ENCODE measurements at places on chromosomes 11 and 22.

DNA sequence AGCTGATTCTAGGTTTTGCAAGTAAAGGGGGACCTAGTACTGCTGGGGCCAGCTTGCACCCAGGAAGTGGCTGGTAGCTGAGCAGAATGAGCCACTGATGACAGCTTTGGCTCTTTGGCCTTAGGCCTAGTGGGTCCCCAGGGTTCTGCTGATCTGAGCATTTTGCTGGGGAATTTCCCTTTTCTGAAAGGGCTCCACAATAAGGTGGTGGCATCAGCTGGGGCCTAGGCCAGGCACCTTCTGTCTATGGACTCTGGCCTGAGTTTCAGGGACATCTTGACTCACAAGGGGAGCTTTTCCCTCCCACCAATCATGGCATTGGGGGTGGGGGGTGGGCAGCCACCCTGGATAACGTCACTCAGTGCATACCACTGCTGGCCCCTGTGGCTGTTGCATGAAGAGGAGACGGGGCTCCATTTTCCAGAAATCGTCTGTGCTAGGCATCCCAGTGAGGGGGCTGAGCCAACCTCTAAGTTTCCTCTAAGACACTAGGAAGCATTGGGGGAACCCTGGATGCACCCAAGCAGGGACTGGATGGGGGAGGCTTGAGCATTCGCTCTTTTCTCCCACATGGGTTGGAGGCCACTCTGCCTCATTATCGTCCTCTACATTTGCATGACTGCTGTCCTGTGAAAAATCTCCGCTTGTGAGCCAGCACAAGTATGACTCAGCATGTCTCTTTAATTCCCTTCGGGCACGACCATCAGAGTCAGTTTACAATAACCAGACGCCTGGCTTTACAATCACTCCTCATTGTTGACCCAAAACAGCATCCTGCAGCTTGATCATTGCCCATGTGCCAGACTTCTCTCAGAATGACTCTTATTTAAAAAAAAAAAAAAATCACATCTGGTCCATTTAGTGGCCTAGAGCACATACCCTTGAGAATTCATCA is 145.0 kb upstream of the THY1 start:
- no peak for DNase-seq

DNA sequence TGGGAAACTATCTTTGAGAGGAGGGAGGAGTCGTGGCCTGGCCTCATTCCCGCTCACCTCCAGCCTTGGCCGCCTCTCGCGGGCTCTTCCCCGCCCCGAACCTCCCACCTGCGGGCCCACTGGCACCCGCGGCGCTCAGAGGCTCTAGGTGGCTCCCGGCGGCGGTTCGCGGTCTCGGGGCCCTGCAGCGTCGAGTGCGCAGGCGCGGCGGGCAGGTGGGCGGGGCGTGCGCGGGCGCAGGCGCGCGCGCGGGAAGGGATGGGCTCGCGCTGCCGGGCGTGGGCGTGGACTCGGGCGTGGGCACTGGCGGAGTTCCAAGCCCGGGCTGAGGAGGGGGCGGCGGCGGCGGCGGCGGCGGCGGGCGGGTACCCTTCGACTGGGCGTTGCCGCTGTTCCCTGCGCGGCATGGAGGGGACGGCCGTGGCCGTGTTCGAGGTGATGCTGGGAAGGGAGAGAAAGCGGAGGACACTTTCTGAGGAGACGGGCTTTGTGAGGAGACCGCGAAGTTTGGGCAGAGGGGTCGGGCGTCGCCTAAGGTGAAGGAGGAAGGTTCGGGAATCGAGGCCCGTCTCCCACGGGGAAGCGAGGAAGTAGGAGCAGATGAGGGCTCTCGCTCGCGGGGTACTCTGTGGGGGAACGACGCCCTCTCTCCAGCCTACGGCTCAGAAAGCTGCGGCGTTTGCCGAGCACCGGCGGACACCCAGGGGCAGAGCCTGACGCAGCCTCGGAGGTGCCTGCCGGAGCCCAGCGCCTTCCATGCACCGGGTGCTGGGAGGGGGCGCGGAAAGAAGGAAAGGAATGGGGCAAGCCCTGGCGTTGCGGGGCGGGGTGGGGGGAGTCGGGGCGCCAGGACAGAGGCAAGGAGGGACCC is 15.7 kb upstream of the SPTBN2 start:
- peak; percentile 90 for DNase-seq

GRCh38 chr11:105071089-105071732 is 26.1 kb upstream of the CARD16 start:
- DNase-seq: no peak

GRCh38 chr22:19086896-19087295 is 35.3 kb downstream of the DGCR2 start:
- DNase-seq: no peak

DNA sequence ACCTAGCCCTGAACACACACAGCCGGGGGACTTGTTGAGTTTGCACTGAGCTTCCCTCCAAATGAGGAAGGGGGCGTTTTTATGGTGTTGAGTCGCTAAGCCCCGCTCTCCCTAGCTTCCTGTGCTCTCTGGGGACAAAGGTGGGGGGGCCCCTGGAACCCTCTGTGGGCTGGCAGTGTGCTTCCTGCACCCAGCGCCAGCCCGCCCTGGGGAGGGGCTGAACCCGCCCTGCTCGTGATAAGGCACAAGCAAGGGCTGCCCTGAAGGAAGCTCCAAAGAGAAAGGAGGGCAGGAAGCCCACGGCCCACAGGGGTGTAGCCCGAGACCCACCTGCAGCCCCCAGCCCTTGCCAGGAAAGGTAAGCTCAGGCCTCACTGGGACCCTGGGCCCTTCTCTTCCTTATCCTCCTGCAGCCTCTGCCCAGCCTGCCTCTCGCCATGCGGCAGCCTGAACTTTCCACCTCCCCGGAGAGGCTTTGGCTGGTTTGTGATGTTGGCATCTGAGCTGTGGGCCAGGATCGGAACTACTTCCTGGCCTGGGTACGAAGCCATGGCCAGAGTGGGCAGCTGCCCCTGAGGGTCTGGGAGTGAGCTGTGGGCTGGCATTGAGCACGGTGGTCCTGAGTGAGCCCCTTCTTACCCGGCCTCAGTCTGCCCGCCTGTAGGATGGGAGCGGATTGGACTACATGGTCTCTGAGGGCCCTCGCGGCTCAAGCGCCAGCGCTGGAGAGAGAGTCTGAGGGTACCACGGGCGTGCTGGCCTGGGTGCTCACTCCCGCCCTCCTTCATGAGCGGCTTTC is at the start of gene FERMT3:
Gene FERMT3 (plus strand): TSS at position 265 of the 799 bp plus-strand sequence. CDS start 644 bp downstream, outside the sequence.
- DNase-seq: peak; percentile 67

- no peak for DNase-seq
Measured at GRCh38 chr11:62048100-62048499, 75.7 kb upstream of the INCENP start.

DNA sequence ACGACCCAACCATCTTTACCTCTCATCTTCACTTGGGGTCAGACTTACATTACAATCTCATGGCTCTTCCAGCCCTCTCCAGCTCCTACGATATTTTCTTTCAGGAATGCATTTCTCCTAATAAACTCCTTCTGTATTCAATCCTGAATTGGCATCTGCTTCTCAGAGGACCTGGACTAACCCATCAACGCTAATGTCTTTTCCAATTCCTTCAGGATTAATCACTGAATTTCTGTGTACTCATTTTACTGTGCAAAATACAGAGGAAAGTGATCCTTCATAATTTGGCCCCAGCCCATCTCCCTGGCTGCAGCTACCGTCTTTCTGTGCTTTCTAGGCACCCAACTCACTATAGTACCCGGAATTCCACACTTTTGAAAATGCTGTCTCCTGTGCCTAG is 239.2 kb downstream of the METTL15 start:
- DNase-seq: no peak

GRCh38 chr22:30650508-30651116 is 15.0 kb downstream of the SLC35E4 start:
- no peak for DNase-seq

- DNase-seq: no peak
Measured at GRCh38 chr22:37314315-37315074, 32.2 kb downstream of the CYTH4 start.

DNA sequence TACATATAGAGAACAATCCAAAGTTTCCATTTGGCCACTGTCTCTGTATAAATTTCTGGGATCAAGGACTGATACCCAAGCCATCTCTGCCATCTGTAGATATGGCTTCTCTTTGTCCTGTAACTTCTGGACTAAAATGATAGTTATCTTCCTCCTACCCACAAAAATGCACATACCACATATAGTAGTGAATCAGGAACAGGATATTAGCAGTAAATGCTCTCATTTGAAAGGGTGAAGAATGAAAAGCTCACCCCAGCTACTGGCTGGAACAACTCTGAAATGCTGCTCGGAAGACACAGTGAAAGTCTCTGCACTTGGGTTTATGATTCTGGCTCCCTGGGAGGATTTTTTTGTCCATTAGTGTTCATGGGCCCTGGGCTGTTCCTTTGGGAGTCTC is 856.4 kb upstream of the LRRC4C start:
- DNase-seq: no peak

- DNase-seq: no peak
Measured at GRCh38 chr11:130397780-130398179, 30.6 kb downstream of the ADAMTS8 start.

DNA sequence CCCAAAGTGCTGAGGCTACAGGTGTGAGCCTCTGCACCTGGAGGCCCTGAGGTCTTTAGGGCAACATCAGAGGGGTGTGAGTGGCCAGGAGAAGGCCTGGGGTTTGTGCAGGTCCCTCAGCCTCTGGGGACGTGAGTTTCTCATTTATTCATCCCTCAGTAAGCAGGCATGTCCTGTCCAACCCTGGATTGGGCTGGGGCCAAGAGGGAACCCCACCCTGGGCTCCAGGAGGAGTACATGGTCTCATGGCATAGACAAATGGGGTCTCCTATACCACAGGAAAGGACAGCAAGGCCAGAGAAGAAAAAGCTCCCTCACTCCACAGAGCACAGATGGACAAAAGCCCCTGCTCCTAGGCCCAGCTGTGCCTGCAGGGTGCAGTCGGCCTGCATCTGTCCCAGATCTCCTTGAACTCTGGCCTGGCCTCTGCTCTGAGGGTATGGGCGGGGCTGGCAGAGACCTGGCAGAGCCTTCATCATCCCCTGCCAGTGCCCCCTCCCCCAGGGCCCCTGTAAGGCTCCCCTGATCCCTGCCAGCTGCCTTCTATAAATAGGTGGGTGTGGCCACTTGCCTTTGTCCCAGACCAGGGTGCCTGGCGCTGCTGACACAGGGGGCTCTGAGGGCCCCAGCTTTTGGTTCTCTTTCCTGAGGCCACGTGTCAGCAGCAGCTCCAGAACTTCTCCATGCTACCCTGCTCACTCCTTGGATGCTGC is 34.6 kb downstream of the A4GALT start:
- no peak for DNase-seq

DNA sequence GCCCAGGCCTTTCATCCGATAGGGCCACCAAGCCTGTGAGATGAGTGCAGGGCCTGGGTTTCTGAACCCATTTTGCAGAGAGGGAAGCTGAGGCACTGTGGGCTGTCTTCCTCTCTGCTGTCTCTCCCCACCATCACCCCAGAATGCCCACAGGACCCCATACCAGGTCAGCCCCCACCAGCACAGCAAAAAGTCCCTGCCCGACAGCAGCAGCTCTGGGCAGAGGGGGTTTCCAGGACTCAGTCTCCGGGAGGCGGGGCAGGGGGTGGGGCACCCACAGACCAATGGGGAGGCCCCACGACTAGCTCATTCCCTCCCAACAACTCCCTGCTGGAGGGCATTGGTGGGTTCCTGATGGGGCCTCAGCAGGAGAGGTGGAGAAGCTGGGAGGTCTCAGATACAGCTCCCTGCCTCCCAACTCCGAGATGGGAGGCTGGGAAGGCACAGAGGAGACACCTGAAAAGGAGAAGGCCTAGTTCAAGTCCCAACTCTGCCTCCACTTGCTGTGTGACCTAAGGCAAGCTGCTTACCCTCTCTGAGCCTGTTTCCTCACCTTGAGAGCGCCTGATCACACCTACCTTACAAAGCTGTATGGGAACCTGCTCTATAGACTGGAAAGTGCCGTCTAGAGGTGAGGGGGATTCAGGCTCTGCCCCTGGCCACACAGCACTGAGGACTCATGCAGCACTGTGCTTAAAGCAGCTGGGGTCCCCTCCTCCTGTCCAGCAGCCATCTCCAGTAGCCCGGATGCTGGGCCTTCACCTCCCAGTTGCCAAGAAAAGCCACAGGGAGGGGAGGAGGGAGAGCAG is 3.5 kb downstream of the CBX7 start:
- DNase-seq: peak; percentile 75

GRCh38 chr11:2216400-2217064 is 44.9 kb upstream of the TH start:
- DNase-seq: no peak

- no peak for DNase-seq
Measured at GRCh38 chr22:37640591-37641560, 1.4 kb downstream of the SH3BP1 start.

DNA sequence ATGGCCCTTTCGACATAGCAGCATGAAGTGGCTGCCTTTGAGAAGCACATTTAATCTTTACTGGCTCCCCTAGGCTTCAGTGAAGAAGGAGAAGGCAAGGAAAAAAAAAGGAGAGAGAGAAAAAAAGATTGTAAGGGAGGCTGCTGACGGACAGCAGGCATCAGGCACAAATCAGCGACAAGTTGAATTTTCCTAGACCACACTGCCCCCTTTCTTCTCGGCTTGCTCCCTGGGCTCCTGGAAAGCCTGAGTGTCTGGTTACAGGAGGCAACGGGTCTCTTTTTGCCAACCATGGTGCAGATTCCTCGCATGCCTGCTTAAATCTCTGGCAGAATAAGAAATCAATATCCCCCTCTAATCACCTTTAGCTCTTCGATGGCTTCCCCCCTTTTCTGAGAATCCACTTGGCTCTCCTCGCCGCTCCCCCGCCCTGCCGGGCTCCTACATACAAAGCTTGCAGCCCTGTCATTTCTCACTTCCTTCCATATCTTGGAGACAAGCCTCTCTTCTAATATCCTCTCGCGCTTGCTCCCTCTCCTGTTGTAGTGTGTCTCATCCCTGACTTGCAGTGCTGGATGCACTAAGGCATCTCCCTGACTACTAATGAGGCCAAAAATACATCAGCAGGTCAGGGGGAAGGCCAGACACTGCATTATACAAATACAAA is 14.3 kb downstream of the BLID start:
- DNase-seq: no peak

DNA sequence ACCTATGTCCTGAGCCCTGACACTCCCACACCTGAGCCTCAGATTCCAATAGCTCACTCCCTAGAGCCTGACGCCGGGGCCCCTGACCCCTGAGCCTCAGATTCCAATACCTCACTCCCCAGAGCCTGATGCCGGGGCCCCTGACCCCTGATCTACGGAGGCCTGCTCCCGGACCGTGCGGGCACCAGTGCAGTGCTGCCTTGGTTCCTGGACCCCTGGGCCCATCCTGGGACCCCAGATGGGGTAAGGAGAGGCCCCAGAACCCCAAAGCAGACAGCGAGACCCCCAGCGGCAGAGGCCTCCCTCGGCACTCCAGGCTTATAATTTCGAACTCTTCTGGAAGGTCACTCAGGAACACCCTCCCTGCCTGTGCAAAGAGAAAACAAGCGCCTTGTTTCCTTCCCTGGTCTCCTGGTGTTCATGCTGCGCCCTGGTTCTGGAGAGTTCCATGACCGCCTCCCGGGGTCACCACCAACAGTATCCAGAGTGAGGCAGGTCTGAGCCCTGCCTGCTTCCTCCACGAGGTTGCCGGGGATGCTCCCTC is 7.5 kb downstream of the SUSD2 start:
- no peak for DNase-seq

DNA sequence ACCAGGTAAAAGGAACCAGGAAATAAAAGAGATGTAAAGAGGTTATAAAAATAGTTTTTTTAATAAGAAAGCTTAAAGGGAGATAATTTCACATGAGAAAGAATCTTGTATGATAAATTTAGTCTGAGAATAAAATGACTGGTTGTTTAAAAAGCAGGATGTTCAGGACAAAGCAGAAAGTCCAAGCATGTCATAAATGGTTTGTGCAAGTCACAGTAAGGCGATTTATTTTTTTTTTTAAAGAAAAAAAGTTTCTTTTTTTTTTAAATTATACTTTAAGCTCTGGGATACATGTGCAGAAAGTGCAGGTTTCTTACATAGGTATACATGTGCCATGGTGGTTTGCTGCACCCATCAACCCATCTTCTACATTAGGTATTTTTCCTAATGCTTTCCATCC is 30.8 kb downstream of the GLYATL2 start:
- DNase-seq: no peak

Data from activated T-cell treated with anti-CD3 and anti-CD28 coated beads, Interleukin-2, amount 50 U/mL, for 1 hour (primary cell).